ENCODE measurements at places on chromosomes 7 and 10.

DNA sequence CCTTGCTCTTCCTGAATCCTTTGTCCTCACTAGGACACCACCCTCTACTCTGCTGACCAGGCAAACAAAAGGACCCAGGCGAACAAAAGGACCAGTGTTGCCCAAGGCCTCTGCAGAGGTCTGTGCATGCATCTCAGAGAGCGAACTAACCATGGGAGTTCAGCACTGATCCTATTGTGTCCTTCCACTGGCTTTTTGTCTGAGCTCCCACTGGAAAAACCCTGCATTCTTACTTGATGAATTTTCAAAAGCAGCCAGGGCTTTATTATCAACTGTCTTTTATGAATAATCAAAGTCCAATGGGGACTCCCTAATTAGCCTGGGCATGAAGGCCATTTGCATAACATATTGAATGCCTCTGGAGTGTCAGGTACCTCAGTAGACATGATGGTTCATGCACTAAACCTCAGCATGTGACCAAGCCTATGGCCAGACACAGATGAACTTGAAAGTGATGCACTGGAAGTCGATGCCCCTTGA is 140.6 kb downstream of the KCNMA1 start:
- H3K27ac ChIP-seq = no peak overlapping the region
- no peaks in the 10 kb centered on the region for H3K27me3 ChIP-seq
- H3K4me1 ChIP-seq = peaks cover 80% of the 10 kb centered on the region
- no peaks in the 10 kb centered on the region for H3K36me3 ChIP-seq
- H3K4me3 ChIP-seq = no peak overlapping the region

- H3K27me3 ChIP-seq = no peaks in the 10 kb centered on the region
- no peak for DNase-seq
Observed at GRCh38 chr10:126205486-126206205, 182.6 kb downstream of the ADAM12 start.

- H3K4me1 ChIP-seq = peaks cover 8% of the 10 kb centered on the region
- H3K27ac ChIP-seq = no peak overlapping the region
- DNase-seq = no peak
- H3K36me3 ChIP-seq = no peaks in the 10 kb centered on the region
- no peak overlapping the region for H3K4me3 ChIP-seq
Observed at GRCh38 chr7:82080254-82080927, 310.5 kb upstream of the HGF start.

- DNase-seq = no peak
- H3K36me3 ChIP-seq = no peaks in the 10 kb centered on the region
- no peaks in the 10 kb centered on the region for H3K27me3 ChIP-seq
- no peak overlapping the region for H3K4me3 ChIP-seq
- H3K4me1 ChIP-seq = peaks cover 7% of the 10 kb centered on the region
Observed at GRCh38 chr10:78258323-78259030, 224.8 kb downstream of the RPS24 start.
